Stimulated activated CD8-positive, alpha-beta memory T cell treated with anti-CD3 and anti-CD28 coated beads, Interleukin-7, amount 100 ng/mL, for 24 hours (primary cell): ENCODE measurements at places on chromosomes 12 and 14.
A peak's percentile ranks its signal among the peaks of the same experiment; 100 is the strongest.

DNA sequence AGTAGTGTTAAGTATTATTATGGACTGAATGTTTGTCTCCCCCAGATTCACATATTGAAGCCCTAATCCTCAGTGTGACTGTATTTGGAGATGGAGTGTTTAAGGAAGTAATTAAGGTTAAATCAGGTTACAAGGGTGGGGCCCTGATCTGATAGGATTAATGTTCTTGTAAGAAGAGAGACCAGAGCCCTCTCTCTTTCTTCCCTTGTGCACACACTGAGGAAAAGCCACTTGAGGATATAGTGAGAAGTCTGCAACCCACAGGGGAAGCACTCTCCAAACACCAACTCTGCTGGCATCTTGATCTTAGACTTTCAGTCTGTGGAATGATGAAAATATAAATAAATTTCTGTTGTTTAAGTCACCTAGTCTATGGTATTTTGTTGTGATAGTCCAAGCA is 2.2 kb upstream of the KLRG1 start:
- DNase-seq = no peak

DNA sequence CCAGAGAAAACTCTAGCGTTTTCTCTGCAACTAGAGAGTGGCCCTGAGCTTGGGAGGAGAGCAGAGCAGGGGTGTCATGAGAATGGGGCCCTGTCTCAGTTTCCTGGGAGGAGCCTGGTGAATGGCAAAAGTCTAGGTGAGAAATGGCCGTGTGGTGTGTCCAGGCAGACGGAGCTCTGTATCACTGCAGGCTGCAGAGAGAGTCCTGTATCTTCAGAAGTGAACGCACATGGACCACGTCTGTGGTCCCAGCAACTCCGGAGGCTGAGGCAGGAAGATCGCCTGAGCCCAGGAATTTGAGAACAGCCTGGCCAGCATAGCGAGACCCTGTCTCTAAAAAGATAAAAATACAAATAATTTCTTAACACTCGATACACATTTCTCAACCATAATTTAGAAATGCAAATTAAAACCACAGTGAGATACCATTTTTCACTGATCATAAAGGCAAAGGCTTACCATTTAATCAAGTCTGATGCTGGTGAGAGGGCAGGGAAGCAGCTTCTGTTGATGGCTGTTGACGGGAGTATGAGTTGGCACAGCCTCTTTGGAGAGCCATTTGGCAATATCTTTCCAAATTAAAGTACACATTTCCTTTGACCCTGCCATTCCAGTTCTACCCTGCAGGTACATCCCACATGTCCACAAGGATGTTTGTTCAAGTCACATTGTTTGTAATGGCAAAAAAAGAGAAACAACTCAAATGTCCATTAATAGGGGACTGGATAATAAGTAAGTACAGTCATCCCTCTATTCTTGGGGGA is 51.0 kb downstream of the NFKBIA start:
- DNase-seq = no peak

DNA sequence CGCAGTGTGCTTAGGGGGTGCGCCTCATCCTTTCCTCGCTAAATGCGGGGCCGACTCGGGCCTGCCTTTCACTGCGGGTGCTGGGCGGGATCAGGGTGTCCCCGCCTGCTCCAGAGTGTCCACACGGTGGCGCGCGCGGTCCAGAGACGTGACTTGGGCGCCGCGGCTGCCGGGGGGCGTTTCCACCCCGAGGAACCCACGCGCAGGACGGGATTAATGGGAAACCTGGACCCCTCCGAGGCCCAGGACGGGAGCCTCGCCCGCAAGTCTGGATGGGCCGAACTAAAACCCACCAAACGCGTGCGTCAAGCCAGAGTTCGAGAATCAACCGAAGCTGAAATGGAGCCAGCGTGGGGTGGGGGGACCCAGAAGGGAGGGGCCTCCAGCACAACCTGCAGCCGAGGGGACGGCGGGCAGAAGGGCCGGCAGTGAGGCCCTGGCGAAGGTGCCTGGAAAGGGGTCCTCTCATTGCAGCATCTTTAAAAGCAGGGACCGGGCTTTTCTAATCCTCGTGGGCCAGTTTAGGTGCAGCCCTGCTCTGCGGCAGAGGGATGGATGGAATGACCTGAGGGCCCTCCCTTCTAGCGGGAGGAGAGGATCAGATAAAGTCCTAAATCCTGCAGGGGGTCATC is 93.3 kb downstream of the NINJ2 start:
- peak; percentile 78 for DNase-seq

GRCh38 chr12:56551070-56551469 is 29.4 kb downstream of the RBMS2 start:
- DNase-seq = no peak

GRCh38 chr14:101563352-101563653 is 2.0 kb downstream of the DIO3 start:
- no peak for DNase-seq

DNA sequence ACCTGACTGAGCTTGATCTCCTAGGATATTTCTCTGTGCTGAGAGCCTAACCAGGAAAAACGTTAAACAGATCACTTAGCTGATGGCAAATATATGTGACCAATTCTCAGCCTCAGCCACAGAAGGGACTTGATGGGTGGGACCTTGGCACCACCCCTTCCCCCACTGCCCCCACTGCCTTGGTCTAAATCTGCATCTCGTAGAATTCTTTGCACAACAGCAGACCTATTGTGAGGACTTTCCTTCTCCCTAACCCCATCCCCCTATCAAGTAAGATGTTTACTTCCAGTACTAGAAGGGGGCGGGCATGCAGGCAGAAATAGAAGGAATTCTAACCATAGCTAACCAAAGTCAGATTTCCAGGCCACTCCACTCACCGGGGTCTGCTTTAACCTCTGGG is 313.2 kb downstream of the PCNX1 start:
- no peak for DNase-seq

DNA sequence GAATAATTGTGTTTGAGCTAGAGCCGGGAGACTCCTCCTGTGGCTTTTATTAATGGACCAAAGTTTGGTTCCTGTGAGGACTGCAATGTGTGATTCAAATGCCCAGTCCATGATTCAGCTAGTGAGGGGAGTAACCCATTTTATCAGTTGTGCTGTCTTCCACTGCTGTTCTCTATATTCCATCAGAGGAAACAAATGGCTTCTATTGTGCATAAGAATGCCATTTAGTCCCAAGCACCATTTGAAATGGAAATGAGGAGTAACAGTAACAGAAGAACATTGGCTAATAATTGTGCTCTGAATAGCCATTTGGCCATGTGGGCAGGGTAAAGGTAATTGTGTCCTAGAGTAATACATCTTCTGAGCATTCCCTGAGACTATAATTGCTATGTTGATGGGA is 642.7 kb downstream of the DIO2 start:
- DNase-seq = no peak

DNA sequence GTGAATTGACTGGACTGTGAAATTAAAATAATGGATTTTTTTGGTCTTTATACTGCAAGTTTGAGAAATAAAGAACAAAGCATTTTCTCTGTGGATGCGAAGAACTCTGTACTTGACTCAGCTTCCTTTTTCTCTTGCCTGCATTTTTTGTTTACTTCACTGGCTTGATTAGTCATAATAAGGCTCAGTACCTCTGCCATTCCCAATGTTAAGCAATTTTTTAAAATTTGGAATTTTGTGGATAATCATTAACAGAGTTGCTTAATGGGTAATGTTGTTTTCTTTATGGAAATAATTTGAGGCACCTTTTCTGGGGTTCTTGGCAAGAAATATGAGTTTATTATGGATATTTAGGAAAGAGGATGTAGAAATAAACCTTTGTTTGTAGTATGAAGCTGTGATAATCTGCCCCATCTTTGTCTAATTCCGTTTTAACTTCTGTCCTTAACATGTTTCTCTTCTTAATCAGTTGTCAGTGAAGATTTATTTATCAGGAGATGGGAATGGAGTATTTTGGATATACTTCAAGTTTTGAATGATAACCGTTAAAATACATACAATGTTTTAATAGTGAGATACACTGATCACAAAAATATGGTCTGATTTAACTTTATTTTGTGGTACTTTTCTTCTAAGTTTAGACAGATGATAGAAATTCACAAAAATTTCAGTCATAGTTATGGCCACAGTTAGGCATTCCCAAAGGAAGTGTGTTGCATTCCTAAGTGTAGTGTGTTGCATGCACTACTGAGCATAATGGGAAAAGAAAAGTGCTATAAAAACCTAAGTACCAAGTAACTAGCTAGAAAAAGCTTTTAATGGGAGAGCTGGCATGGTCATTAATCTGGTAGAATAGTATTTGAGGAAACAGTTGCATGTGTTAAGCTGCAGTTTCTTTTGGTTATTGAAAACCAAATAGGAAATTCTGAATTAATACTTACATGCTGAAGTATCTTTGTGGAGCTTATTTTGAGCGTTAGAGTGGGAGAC is 27.7 kb downstream of the WNK1 start:
- DNase-seq = no peak

- DNase-seq = no peak
Measured at GRCh38 chr12:22163594-22163993, 117.6 kb downstream of the CMAS start.

GRCh38 chr12:77613411-77613810 is 217.3 kb upstream of the NAV3 start:
- DNase-seq = no peak
